ENCODE measurements at places on chromosomes 7 and 10.

DNA sequence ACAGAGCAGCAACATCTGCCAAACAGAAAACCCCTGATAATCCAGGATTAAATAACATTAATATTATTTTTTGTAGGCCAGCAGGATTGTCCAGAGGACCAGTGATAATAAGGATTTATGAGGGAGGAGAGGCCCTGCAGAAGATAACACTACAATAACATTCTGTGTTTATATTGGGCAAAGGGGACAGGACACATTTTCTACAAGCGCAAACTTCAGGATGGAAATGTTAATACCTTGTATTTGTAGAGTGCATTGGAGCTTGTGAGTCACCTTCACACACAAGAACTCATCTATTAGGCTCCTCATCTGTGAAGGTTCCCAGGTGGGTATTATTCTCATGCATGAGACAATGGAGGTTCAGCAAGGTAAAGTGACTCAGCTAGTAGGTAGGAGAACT is 51.0 kb downstream of the BAMBI start:
- DNase-seq, result no peak

- no peak for DNase-seq
Observed at GRCh38 chr7:98748090-98748489, 121.7 kb downstream of the TMEM130 start.

DNA sequence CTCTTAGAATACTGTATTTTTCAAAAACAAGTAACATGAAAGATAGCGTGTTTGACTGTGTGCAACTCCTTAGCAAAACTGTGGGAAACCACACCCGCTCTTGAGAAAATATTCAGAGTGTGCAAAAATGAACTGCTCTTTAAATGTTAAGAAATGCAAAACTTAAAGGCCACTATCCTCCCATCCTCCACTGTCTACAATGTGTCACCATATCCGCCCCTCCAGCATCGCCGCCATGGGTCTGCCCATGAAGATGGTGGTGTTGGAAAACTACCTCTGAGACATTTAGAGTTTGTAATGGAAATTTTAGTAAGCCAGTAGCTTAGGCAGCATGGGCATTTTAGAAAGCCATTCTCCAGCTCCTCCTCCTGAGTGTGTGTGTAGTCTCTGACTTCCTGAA is 20.1 kb upstream of the NMT2 start:
- no peak for DNase-seq

- no peak for DNase-seq
Observed at GRCh38 chr7:83824214-83824613, 175.3 kb upstream of the SEMA3E start.

DNA sequence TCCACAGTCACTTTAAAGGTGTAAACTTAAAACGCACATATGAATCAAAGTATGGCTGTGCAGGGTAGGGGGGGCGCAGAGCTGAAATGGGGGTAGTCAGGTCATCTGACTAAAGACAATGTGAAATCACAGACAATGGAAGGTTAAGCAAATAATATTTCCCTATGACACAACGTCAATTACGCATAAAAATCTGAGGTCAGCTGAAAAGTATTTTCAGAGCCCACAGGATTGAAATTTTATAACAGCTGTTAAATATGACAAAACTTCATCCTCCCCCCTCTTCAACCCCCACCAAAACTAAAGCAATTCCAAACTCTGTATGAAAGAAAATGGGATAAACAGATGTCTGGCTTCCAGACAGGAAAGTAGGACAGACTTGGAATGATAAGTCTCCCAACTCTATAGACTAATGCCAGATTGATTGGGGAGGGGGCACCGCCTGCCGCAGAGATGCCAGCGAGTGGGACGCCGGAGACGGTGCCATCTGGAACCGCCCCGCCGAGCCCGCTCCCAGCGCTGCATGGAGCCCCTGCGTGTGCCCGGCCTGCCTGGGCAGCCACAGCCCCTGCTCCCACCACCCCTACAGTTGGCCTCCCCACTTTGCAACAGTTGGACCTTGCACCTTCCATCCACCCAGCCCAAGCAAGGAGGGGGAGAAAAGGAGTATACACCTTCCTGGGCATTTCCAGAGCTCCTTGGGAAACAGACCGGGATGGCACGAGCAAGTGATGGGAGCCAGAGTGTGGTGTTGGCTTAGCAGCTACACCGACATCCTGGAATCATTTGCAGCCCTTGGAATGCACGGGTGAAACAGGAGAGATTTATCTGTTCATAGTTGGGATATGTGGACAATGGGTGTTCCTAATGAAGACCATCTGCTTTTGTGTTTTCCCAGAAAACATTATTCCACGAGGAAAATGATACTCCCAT is 10.7 kb downstream of the EBF3 start:
- no peak for DNase-seq

DNA sequence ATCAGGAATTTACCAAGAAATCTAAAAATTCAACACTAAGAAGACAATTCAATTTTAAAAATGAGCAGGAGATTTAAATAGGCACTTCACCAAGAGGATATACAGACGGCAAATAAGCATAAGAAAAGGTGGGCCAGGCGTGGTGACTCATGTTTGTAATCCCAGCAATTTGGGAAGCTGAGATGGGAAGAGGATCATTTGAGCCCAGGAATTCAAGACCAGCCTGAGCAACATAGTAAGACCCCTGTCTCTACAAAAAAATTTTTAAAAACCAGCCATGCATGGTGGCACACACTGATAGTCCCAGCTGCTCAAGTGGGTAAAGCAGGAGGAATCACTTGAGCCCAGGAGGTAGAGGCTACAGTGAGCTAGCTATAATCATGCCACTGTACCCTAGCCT is 3.5 kb upstream of the AKR1D1 start:
- DNase-seq, result no peak

DNA sequence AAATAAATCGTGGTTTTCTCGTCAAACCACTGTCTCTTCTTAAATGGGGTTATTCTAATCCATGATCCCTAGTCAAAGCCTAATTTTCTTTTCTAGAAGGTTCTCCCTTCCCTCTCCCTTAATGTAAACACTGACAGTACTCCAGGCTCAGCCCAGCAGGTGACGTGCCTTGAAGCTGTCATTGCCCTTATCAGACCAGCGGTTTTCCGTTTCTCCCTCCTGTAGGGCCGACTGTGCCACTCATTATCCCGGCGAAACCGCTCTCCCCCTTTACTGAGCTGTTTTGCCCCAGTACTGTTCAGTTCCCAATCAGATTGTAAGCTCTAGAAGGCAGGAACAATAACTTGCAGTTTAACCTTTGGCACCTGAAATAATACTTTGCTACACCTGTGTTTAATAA is 153.5 kb upstream of the RHEB start:
- DNase-seq, result no peak

- DNase-seq, result no peak
Observed at GRCh38 chr7:110027385-110027784, 1063.5 kb upstream of the LRRN3 start.

- DNase-seq, result no peak
Observed at GRCh38 chr7:155222061-155222460, 75.6 kb upstream of the INSIG1 start.

GRCh38 chr10:20870834-20871233 is 26.3 kb downstream of the NEBL start:
- no peak for DNase-seq

- no peak for DNase-seq
Observed at GRCh38 chr7:16630654-16631053, 14.9 kb downstream of the ANKMY2 start.

DNA sequence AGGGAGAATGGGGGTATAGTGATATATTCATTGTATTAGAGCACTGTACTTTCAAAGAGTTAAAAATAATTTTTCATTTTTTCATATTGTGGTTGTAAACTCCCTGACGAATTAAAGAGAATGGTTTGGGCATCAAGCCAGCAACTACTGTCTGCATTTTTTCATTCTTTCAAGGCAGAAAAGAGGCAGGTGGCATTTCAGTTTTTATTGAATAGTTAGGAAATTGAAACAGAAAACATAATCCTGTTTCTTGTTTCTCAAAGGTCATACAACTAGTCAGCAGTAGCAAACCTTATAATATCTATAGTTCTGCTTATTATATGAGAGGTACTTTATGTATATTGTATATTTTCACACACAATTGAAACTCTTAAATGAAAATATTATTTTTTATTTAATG is 303.9 kb upstream of the KCND2 start:
- DNase-seq, result no peak

DNA sequence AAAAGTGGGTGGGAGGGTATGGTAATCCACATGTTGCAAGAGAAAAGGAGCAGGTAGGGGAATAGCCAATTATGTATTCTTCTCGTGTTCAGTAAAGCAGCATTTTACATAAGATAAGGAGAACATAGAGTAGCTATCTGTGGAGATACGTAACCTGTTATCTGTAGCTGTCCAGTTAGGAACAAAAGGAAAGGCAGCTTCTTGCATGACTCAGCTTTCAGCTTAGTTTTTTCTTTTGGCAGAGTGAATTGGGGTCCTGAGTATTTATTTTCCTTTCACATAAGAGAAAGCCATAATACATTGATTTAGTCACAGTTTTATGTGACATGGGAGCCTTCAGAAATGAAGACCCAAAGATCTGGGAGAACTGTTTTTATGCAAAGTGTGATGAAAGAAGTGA is 116.7 kb upstream of the IMMP2L start:
- DNase-seq, result no peak

DNA sequence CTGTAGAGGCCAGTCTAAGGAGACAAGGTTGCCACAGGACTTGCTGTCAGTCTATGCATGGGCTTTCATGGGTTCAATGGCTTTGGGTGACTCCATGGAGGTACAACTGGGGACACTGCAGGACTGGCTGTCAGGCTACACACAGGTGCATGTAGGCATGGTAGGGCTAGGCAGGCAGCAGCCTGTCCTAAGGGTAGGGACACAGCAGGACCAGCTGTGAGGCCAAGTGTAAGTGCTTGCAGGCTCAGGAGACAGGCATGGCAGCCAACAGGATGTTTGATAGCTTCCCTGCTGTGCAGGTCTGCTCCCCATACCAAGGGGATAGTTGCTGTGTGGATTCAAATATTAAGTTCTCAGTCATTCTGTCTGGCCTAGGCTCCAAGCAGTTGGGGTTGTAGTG is 181.0 kb upstream of the NPY start:
- no peak for DNase-seq

GRCh38 chr7:151018421-151019129 is 5.7 kb downstream of the ATG9B start:
- DNase-seq, result no peak

DNA sequence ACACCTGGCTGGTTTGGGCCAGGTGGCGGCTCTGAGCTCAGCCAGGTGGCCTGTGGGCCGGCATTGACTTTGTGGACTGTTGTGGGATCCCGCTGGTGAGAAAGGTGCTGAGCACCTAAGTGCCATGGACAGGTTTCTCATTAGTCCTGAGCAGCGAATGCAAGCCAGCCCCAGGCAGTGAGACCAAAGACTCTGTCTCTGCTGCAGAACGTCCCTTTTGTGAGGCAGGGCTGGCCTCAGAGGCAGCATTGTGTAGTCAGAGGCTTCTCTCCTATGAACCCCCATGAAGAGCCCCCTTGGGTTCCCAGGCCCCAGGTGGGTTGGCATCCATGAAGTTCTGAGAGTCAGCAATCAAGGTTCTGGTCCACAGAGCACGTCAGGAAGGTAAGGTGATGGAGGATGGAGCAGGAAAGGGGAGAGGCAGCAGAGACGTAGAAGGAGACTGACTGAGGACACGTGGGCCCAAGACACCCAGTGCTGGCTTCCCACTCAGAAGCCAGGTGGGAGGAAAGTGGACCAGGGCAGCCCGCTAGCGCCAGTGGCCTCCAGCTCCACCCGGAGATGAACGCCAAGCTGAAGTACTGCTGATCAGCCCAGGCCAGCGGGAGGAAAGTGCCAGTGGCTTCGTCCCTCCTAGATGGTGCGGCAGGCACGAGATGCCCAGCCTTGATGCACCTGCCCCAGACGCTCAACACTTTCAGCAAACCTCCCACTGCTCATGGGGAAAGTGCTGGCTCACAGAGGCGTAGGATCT is 19.2 kb upstream of the PTPRN2 start:
- DNase-seq, result no peak

- no peak for DNase-seq
Observed at GRCh38 chr7:8215648-8216333, 46.2 kb downstream of the ICA1 start.

All from activated CD8-positive, alpha-beta memory T cell treated with anti-CD3 and anti-CD28 coated beads for 1 hour (primary cell).